ENCODE measurements at places on chromosomes 6 and 20.

DNA sequence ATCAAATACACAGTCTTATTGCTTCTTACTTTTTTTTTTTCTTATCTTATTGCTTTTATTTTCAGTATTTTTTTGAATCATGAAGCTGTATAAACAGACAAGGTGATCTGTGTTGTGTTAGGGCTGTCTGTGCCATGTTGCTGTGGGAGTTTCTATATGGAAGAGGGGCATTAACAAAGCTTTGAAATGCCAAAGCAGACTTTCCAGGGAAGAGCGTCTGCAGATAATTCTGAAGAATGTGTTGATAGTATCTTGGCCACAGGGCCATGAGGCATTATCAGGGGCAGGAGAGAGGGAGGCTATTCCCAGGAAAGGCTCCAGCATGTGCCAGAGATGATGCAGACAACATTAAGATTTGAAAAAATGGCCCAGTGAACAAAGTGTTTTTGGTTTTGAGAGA is 354.5 kb downstream of the UTRN start:
- DNase-seq: no peak

GRCh38 chr6:139679516-139680179 is 305.2 kb upstream of the CITED2 start:
- no peak for DNase-seq

GRCh38 chr6:111724505-111724904 is 118.8 kb upstream of the TRAF3IP2 start:
- DNase-seq: no peak

GRCh38 chr20:15862178-15862577 is 711.1 kb downstream of the KIF16B start:
- DNase-seq: no peak

- DNase-seq: no peak
Observed at GRCh38 chr6:125987026-125987617, 782 bp downstream of the TRMT11 start.

DNA sequence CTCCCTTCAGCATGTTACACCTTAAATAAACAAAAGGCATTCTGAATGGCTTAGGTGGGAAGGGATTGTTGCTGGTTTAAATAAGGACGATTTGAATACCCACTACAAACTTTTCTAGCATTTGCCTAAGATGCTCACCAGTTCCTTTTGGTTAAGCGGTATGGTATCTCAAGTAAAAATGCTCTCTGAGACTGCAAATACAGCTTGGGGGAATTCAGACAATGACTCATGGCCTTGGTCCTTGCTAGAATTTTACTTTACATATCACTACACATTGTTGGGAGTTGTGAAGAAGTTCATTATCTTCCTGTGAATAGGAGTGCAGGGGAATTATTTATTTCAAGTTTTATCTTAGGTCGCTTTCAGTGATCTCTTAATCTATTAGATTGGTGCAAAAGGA is 670.7 kb downstream of the UTRN start:
- DNase-seq: peak; percentile 5

DNA sequence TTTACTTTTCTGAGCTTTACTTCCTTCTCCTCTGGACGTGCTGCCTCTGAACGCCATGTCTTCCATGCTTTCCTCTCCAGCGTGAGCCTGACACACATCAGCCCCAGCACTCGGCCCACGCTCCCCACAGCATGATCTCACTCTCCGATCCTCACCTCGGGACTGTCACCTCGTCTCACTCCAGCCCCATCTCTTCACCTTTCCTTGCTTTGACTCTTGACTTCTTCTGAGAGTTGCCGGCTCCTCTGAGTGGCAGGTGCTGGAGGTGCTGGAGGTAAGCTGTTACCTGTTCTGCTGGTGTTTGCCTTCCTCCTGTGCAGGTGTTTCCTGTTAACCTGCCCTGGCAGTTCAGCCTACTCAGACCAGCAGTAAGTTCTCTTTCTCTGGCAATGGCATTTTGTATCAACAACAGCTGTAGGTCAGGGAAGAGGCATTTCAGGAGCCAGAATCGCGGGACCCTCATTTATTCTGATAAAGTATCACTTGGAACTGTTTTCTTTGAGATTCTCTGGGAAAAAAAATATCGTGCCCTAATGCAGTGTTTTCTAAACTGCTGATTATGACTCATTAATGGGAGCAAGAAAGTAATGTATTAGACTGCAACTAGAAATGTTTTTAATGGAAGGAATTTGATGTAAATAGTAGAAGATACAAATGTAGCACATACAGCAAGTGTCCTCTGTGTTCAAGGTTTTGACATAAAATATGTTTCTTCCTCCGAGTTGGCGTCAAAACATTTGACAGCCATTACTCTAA is 106.5 kb downstream of the ARID1B start:
- no peak for DNase-seq

DNA sequence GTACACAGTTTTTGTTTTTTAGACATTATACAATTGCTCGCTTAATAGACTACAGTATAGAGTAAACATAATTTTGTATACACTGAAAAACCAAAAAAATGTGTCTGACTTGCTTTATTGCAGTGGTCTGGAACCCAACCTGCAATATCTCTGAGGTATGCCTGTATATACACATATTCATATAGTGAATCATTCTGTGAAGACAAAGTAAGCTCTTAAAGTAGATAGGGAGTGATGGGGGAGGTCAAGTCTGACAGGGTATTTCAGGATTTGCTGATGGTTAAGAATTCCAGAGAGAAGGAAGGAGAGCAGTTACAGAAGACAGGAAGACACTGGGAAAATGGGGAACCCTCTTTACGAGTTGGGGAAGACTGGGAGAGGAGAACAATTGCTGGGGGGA is 417.9 kb downstream of the CD109 start:
- DNase-seq: no peak

DNA sequence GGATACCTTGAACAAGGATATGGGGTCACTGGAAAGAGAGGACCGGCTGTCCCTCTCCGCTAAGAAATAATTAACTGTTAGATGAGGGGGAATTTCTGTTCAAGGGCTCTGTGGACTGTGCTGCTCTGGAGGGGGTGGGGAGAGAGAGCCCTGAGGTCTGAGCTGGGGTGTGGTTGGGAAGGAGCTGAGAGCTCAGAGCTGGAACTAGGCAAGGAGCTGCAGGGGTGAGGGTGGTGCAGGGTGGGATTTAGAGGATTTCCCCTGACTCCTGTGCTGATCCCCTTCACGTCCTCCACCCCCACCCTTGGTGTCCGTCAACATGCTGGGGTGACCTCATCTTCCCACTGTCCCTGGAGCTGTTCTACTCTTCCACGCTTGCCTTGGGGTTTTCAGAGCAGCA is 52.5 kb downstream of the HLA-A start:
- no peak for DNase-seq

DNA sequence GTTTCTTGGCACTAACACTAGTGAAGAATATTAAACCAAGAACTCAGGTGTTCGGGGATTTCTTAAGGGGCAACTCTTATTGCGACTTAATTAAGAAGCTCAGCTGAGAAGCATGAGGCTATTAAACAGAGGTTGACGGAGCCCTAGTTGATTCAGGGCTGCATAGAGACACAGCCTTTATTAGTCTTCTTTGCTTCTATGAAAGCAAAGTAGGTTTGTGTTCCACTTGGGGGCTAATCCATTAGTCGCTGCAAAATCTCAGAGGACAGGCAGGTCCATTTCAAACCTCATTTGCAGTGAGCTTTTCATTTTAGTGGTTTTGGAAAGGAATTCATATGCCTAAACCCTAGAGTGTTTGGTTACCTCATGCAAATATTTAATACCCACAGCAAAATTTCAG is 506.6 kb upstream of the SULF2 start:
- DNase-seq: no peak

DNA sequence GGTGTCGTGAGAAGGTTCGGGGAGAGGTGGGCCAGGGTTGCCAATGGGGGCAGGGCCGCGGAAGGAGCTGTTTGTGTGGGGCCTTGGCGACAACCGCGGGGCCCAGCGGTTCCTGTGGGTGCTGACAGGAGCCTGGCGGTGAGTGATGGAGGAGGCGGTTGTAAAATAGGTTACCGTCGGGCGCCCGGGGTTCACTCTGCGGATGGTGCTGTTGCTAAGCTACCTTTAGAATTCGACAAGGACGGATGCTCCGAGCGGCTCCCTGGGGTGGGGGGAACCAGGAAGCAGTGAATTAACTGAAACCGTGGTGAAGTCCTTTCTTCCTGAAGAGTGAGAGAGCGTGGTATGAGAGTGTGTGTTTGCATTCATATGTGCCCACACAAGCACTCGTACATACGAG is 61.7 kb downstream of the CDH22 start:
- no peak for DNase-seq

DNA sequence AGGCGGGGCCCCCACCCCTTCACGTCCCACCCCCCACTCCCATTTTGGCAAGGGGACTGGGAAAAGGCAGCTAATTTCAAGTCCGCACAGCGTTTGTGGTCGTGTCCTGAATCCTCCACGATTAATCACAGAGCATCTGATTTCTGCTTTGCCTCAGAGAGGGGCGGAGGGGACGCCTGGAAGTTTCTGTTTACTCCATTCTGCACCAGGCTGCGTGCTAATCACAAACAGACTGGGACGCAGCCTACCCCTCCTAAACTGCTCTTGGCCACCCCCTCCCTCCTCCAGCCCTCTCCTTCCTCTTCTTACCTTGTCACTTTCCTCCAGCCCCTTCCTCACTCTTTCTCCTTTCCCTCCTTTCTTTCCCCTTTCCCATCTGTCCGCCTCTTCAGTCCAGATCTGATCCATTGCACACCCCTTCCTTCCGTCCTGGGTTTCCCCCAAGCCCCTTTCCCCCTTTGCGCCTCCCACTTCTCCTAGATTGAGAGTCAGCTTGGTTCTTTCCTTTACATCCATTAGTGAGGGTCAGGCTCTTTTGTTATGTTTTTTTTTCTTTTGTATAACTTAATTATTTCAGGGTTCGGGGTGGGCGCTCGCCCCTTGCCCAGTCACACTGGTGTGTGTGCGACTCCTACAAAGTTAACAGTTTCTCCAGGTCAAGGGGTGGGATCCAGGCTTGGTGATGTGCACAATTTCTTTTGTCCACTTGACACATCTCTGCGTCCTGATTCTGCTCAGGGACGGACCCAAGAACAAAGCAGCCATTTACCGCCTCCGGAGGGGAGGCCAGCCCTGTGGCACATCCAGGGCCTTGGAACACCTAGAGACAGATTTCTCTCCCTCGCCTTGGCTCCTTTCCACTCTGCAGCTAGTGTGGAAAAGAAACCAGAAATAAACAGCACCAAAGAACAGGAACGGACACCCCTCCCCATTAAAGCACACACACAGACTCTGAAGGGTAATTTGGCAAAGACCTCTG is 520 bp upstream of the RIPOR3 start:
- DNase-seq: no peak

DNA sequence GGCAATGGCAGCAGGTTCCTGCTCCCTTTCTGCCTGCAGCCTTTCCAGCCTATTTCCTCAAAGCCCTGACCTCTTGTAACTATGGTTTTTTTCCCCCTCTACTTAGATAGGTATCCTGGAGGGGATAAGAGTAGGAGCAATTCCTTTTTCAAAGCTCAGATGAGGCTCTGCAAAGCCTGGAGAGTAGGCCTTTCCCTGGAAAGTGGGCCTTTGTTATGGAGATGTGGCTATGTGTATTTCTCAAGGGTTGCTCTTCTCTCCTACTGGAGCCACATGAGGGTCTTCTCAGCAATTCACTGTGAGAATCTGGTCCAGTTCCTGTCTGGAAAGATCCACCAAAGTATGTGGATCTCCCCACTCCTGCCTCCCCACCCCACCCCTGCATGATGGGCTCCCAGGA is 96.0 kb downstream of the DTD1 start:
- DNase-seq: no peak

- no peak for DNase-seq
Observed at GRCh38 chr6:127845242-127845641, 55.6 kb downstream of the THEMIS start.

GRCh38 chr20:64223526-64224067 is 32.0 kb upstream of the PCMTD2 start:
- DNase-seq: no peak

DNA sequence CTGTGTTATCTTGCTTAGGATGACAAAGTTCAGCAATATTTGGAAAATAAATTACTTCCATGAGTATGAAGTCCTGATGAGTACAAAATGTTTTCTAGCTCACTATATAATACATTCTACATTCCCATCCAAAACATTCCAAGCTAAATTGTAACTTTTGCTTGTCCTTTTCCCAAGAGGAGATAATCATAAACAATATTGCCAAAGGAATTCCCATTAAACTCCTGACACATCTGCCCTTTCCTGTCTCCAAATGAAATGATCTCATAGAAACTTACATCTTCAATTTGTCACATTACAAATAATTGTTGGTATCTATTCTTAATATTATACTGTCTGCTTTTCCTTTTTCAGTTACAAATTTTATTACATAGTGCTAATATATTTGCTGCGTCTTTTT is 20.4 kb upstream of the SENP6 start:
- DNase-seq: no peak

DNA sequence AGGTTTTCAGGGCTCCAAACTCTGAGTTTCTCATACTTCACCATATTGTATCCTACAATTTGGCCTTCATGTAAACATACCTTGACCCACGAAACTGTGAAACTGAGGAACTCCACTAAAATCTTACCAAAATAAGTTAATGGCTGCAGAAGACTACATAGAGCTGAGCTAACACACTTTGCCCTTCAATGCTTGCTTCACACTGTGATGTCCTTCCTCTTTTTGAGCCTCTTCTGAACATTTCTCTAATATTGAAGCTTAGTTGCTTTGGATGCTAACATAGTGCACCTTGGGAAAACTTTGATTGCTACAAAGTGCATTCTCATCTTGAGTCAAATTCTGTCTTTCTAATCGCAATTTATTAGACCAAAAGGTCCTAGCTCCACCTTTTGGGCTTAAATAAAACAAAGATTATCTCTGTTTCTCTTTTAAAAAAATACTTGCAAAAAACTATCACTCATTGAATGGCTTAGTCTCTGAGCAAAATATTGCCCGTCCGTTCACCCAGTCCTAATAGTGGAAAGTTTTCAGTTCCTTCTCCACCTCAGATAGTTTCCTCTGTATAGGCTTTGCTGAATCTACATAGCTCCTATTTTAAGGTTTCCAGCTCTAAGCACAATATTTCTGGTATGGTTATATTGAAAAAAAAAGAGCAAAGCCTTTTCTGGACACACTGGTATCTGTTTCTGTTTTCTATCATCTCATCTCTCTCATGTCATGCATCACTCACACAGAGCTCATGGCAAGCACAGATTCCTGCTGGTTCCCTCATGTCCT is 494.6 kb downstream of the RFPL4B start:
- DNase-seq: no peak

- peak; percentile 47 for DNase-seq
Observed at GRCh38 chr6:113833537-113833936, 23.6 kb upstream of the MARCKS start.

- no peak for DNase-seq
Observed at GRCh38 chr20:8076306-8077136, 55.5 kb upstream of the PLCB1 start.

GRCh38 chr6:106318851-106319250 is 6.7 kb downstream of the ATG5 start:
- DNase-seq: no peak

All from RCC 7860 (cell line).